Stimulated activated CD4-positive, alpha-beta T cell treated with anti-CD3 and anti-CD28 coated beads, Interleukin-2, amount 100 ng/mL, for 24 hours (primary cell): ENCODE measurements at places on chromosomes 3 and 15.

DNA sequence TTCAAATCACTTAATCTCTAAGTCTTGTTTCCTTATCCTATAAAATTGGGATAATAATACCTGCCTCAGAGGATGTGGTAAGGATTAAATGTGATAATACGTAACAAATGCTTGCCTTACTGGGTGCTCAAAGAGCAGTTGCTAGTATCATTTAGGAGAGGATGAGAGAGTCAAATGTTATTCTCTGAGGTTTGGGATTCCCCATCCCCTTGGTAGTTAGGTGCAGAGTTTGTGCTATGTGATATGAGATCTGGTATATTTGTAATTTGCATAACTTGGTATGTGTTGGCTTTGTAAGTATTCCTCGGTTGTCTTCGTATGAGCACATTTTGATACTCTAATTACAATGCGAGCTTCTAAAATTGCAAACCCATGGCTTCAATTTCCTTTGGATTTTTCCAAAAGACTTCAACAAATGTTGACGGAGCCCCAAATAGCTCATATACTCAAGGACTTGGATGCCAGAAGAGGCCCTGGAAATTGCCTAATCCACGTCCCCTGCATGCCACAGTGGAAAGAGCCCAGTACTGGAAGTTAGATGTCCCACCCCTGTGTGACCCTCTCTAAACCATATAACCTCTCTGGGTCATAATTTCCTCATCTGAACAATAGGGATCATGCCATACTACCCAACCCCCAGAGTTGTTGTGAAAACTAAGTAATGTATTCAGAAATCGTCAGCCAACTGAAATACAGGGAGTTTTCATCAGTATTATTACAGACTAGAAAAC lies 85.0 kb downstream of the FBN1 start:
- no peak for DNase-seq

- no peak for DNase-seq
These were observed 6.7 kb upstream of the USP13 start for GRCh38 chr3:179646177-179646576.

DNA sequence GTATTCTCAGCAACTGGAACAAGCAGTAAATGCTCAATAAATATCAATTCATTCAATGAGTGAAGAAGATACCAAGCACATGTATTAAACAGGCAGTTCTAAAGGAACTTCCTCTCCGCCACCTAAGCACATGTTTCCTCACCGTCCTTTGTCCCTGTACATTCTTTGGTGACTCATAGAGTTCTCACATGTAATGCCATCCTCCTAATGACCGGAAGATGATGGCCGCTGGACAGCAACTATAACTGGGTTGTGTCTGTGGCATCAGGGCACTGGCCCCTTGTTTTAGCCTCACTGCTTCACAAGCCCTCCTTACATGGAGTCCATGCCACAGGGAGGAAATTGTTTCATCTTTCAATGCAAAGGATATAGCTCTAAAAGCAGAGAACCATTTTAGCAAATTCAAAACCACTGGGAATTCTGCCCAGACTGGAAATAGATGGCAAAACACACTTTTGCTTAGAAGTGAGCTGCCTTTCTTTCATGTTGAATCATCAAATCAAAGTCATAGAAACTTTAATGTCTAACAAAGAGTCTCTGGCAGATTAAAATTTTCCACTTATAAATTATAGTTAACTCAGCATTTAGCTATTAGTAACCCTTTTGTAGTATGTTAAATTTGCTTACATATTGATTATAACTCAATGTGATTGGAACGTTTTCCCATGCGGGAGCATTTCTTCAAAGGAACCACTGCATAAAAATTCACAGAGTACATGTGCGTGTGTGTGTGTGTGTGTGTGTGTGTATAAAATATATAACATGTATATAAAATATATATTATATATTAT lies 74.1 kb downstream of the GAP43 start:
- no peak for DNase-seq

DNA sequence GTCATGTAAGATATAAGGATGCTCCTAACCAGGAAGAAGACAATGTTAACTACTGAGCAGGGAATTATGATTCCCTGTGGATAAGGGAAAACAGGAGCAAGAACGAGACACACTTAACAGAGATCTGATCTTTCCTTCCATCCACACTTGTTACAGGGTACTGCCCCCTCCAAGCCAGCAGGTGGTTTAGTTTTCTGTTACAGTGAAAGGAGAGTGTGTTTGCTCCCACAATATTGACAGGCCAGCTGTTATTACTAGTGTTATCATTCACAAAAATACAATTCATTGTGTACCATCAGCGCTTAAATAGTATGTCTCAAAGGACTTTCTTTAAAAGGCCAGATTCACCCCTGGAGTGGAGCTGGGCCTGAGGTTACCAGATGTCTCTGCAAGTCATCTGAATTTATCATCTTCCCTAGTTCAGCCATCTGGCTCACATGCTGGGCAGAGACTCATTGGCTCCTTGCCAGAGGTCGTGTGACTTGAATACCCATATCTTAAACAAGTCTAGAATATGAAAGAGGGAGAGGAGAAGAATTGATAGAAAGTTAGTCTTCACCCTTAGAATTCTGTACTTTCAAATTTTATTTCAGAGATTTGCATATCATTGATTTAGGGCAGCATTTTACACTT lies 16.8 kb upstream of the FMN1 start:
- DNase-seq, result no peak

DNA sequence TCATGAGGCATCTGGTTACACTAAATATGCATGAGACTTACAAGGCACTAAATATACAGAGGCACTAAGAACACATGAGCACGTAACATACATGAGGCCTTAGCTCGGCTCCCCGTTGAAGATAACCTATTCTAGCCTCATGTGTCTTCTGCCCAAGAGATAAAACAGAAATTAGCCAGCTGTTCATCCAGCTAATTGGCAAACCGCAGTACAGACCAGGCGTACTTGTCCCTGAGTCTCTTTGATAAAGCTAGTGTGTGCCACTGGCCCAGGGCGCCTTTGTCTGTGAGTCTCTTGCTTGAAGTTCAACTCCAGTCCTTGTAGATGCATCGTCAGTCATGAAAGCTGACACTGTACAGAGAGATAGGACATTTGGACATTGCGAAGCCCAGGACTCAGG lies 121.9 kb upstream of the SPATA12 start:
- DNase-seq, result no peak

DNA sequence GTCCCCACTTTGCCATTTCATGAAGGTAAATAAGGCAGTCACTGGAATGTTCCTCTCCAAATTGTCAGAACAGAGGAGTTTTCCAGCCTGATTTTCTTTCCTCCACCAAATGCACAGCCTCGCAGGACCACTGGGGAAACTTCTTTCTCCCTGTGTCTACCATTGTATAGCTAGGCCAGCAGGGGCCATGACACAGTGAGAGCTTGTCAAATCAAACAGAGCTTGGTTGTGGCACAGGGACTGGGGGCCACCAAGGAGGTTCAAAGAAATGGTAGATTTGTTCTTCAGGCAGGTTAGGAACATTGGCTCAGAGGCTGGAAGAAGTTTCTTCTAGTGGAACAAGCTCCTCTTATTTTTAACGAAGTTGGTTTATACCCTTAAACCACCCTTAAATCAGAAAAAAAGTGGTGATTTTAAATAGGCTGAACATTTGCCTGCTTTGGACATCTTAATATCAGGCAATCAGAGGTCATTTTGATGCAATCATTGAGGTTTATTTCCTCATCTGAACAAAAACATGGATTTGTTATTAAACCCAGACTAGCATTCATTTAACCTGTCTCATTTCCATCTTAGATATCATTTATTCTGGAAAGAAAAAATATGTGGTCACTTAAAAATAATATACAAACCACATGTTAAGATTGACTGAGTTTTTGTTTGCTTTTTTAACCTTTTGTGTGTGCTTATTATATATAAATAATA lies 105.6 kb downstream of the GTPBP8 start:
- no peak for DNase-seq

GRCh38 chr3:25527801-25528200 lies 99.7 kb downstream of the RARB start:
- no peak for DNase-seq

DNA sequence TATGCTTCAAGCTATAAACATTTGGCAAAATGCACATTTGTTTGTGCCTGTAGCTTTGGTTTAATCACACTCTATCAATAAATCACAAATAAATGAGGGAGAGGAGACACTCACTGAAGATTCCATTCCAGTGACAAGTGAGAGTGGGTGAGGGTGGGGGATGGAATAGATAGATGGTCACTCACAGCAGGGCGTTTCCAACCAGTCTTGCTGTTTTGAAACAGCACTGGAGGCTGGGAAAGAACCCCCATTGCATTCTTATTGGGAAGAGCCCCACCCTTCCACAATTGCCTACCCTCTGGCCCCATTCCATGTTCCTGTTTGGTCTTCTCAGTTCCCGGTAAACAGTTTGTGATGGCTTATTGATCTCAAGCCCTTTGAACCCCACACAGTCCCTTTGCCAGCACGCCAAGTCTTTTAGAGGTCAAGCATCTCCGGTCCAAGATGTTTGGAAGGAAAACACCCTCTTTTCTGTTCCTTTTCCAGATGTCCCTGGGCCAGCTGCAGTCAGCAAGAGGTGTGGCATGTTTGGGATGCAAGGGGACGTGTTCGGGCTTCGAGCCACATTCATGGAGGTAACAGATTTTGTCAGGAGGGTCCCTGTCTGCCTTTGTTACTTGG lies 30.7 kb downstream of the LMCD1 start:
- DNase-seq, result no peak

- no peak for DNase-seq
These were observed 47.1 kb downstream of the DAPK2 start for GRCh38 chr15:63999177-63999576.

DNA sequence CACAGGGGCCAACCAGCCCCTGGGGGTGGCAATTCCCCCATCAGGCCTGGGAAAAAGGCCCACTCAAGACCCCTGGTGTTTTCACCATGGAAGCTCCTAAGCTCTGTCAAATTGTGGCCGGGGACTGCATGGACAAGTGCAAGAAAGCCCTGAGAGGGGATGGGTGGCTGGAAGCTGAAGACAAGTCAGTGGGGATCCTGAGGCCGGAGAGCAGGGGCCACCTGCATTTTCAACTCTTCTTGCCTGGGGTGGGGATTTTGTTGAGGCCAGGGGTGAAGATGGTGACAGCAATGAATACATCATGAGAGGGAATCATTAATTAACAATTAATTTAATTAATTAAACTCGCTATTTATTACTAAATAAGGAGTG lies 33.9 kb downstream of the FEM1B start:
- DNase-seq, result no peak

- no peak for DNase-seq
These were observed 225.1 kb upstream of the NDN start for GRCh38 chr15:23912191-23912590.

- no peak for DNase-seq
These were observed 221.3 kb downstream of the DTWD1 start for GRCh38 chr15:49842031-49842730.

DNA sequence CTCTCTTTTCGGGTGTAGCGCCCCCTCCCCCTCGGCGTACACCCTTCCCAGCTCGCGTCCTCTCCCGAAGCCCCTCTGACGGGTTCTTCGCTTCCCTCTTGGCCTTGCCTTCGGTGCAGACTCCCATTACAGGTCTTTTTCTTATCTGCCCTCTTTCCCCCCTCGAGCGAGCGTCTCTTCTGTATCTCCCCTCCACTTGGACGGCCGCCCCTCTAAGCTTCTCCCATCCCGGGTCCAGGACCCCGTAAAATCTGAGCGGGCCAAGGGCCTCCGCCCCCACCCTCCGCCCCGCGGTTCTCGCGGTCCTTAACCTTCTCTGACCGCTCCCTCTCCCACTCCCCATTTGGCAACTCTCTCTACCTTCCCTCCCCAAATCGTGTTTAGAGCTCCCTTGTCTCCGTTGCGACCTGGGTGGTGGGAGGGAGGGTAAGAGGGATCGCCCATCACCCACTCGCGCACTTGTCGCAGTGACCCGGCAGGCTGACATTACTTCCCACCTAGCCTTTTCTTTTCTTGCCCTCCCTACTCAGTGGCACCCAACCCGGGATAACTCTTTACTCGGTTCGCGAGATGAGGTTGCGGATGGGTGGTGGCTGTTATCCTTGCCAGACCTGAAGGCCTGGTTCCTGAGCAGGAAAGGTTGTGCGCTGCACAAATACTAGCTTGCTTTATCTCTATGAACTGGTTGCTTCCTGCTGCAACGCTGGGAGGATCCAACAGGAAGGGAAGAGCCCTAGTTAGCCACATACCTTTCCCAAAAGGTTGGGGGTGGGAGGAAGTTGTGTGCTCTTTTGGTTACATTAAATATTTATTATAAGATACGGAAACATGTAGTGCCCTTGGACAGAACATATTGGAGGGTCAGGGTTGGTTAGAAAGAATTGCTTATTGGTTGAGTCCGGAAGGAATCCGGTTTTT lies 922 bp downstream of the RAB11A start:
- peak; percentile 23 for DNase-seq

DNA sequence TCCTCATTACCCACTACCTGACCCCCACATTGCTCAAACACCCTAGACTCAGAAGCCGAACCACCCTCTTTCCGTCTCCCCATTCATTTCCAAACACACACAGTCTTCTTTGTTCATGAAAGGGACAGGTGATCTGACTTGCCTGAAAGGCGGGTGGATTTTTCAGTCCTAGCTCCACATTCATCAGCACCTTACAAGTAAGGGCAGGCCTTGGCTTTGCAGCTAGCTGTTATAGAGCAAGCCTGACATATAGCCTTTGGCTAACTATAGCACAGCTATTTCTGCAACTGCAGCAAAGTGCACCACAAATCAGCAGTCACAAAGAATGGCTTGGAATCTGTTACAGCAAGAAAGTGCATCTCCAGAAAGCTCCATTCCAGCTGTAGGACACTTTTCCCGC lies 139.8 kb downstream of the XXYLT1 start:
- DNase-seq, result no peak

DNA sequence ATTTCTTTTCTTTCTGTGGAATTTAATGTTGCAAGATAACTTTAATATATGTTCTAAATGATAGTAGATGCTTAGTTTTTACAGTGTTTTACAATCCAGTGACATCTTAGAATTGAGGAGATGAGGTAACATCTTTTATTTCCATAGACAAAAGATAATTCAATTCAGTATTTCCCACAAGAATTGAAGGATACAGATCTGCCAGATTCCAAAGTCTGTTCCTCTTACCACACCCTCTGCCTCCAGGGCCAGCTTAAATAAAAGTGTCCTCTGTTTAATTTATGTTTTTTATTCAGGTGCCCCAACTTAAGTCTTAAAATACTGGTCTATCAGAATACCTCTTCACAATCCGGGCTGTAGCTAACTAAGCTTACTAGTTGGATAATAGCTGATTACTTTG lies 6.5 kb downstream of the STT3B start:
- DNase-seq, result no peak

DNA sequence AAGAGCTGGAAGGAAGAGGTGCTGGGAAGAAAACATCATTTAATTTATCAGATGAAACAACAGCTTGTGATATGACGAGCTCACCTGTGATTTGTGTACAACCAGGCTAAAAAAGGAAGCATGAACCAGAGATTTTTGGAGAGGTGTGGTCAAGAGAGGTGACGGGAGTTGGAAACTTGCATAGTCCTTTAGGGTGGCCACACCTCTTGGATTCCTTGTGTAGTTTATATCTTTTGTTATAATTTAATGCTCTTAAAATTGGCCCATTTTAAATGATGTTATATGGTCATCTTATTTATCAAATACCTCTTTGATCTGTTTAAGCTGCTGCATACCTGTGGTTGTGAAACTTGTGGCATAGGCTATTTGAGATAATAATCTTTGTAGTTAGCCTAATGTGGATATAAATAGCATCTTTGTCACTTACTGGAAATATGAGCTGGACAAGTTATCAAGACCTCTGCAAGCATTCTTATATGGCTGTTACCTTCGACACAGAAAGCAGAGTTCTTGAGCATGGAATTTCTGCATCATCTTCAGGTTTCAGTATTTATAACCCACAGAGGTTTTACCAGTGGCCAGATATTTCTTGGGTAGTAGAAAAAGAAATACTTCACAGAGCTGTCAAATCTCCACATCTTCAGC lies 49.1 kb downstream of the IL1RAP start:
- no peak for DNase-seq
